ENCODE measurements at places on chromosomes 7 and 10.

DNA sequence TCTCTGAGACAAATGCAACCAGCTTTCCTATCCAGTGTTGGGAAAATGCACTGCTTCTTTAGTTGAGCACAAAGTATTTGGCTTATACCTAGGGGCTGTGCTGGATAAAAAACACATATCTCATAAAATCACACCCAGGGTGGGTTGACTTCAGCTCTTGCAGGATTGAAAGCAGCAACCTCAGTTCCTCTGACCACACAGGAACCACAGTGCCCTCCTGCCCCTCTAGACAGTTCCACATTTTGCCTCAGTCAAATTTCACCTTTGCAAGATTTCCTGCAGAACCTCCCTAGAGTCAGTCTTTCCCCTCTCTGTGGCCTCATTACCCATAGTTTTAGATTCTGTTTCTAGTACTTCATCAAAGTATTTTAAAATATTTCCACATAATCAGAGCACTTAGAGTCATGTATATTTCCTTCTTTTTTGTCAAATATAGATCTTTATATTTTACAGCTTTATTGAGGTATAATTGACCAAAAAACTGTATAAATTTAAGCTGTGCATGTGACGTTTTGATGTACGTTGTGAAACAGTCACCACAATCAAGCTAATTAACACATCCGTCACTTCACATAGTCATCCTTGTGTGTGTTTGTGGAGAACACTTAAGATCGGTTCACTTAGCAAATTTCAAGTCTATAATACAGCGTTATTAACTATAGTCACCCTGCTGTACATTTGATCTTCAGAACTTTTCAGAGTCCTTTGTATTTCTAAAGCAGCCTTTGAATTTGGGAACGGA is 37.0 kb upstream of the EGR2 start:
- no peak for DNase-seq

GRCh38 chr7:37352251-37352880 is 96.3 kb downstream of the ELMO1 start:
- DNase-seq = no peak

- DNase-seq = peak; percentile 50
Observed at GRCh38 chr7:148650232-148650858, 48.4 kb upstream of the CUL1 start.

DNA sequence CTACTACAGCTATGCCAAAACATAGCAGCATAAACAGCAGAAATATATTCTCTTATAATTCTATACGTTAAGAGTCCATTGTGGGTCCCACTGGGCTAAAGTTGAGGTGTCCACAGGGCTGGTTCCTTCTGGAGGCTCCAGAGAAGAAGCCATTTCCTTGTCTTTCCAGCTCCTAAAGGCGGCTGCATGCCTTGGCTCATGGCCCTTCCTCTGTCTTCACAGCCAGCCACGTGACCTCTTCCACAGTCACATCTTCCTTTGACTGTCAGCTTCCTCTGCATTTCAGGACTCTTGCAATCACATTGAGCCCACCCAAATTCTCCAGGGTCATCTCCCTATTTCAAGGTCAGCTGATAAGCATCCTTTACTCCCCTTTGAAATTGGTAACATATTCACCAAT is 17.2 kb downstream of the NACAD start:
- DNase-seq = no peak

- peak; percentile 10 for DNase-seq
Observed at GRCh38 chr10:10722422-10722821, 295.2 kb upstream of the CELF2 start.

GRCh38 chr10:58319599-58319998 is 15.2 kb upstream of the UBE2D1 start:
- DNase-seq = no peak

- no peak for DNase-seq
Observed at GRCh38 chr10:22022257-22023032, 18.9 kb upstream of the DNAJC1 start.

DNA sequence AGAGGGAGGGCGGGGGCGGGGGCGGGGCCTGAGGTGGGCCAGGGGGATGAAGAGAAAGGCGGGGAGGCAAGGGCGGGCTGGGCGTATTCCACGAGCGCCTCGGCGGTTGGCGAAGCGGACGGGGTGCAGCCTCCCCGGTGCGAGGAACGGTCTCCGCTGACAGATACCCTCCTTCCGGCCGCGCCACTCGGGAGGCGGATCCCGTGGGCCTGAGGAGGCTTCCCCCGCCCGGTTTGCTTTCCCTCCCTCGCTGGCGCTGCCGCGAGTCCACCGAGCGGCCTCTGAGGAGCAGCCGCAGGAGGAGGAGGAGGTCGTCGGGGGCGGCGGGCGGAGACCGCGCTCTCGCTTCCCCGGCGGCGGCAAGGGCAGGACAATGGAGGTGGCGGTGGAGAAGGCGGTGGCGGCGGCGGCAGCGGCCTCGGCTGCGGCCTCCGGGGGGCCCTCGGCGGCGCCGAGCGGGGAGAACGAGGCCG is at the start of gene TRIM24:
TSS of gene TRIM24 (plus strand) at position 84 of the 473 bp plus-strand sequence. CDS start at position 374, 290 bp downstream.
- no peak for DNase-seq

- DNase-seq = no peak
Observed at GRCh38 chr7:91293136-91293535, 28.9 kb downstream of the FZD1 start.

- DNase-seq = no peak
Observed at GRCh38 chr7:105982388-105982787, 19.3 kb downstream of the CDHR3 start.

- DNase-seq = peak; percentile 86
Observed at GRCh38 chr7:44638611-44639557, 32.5 kb downstream of the OGDH start.

- DNase-seq = no peak
Observed at GRCh38 chr7:132354527-132354926, 221.7 kb downstream of the PLXNA4 start.

DNA sequence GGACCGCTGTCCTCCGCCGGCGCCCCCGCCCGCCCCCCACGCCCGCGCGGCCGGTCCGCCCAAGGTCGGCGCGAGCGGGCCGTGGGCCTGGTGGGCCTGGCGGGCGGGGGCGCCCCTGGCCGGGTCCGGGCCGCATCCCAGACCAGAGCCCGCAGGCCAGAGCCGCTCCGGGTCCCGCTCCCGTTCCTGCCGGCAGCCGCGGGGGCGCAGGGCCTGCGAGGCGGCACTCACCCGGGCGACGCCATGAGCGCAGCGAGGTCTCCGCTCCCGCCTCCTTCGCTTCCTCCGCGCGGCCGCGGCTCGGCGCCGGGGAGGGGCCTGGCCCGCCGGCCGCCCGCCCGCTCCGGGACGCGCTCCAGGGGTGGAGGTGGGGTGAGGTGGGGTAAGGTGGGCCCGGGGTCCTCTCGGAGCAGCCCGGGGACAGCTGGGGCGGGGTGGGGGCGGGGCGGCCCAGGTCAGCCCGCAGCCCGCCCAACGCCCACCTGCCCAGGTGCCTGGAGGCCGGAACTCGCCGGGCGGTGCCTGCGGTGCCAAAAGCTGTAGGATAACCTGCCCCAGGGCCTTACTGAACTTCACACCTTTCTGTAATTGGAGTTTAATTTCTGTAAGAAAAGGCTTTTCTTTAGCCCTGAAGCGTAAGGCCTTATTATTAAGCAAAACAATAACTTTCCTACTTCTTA is at the start of gene URGCP:
TSS of gene URGCP (minus strand) at position 266 of the 680 bp plus-strand sequence. CDS start at position 245, 21 bp downstream.
- peak; percentile 93 for DNase-seq

DNA sequence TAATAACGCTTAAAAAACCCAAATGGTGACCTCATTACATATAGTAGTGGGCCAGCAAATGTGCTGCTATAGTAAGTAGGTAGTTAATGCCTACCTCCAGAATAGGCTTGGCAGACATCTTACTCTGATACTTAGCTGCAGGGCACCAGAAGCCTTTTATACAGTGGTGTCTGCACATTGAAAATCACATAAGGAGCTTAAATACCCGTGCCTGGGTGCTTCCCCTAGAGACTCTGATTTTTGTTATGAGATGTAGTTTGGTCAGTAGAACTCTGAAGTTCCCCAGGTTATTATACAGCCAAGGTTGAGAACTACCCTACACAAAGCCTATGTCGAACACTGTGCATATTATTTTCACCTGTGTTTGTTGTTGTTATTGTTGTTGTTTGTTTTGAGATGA is 47.2 kb downstream of the ANKIB1 start:
- no peak for DNase-seq

DNA sequence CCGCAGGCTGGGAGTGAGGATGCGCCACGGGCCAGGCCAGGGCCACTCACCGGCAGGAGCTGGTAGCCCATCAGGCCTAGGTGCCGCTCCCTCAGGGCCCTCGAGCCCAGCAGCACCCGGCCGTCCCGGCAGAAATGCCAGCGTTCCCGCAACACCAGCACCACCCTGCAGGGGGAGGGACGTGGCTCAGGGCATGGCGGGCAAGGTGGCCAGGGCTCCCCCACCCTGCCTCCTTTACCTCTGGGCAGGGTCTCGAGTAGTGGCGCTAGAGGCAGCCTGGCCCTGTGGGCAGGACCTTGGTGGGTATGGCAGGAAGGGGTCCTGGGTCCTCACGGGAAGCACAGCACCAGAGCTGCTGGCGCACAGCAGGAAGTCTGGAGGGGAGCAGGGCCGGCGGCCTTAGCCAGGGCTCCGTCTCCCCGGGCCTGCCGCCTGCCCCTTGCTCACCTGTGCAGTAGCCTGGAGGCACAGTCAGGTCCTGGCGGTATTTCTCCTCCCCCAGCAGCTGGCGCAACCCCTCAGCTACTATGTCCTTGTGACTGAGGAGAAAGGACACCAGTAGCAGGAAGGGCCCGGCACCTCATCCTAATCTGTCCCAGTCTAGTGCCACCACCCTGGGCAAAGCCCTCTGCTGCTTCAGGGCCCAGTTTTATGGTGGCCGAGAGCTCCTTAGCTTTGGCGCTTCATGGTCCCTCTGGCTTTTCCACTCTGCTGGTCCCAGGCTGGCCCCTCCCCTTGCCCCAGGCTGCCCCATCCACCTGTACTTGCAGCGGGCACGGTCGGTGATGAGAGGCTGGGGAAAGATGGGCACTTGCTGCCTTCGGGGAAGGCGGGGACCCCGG is 3.5 kb downstream of the FASTK start:
- DNase-seq = peak; percentile 36

All from AG20443 (cell line).